ENCODE measurements at places on chromosomes 3 and 15.

GRCh38 chr3:79930196-79930595 lies 162.4 kb upstream of the ROBO1 start:
- no peak for DNase-seq

DNA sequence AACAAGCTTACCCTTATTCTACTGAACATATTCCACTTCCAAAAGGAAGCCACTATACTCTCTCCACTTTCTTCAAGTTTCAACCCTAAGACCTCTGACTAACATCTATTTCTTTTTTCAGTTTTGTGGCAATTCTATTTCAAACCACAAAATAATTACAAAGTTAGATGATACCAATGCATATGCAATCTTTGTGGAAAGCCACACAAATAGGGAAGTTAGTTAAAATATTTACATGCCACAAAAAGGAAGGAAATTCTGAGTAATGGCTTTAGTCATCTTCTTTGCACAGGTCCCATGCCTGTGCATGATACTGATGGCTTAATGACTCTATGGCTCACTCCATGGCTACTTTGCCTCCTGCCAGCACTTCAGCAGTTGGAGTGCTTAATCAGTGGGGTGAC lies 57.0 kb upstream of the MCTP2 start:
- DNase-seq = no peak

DNA sequence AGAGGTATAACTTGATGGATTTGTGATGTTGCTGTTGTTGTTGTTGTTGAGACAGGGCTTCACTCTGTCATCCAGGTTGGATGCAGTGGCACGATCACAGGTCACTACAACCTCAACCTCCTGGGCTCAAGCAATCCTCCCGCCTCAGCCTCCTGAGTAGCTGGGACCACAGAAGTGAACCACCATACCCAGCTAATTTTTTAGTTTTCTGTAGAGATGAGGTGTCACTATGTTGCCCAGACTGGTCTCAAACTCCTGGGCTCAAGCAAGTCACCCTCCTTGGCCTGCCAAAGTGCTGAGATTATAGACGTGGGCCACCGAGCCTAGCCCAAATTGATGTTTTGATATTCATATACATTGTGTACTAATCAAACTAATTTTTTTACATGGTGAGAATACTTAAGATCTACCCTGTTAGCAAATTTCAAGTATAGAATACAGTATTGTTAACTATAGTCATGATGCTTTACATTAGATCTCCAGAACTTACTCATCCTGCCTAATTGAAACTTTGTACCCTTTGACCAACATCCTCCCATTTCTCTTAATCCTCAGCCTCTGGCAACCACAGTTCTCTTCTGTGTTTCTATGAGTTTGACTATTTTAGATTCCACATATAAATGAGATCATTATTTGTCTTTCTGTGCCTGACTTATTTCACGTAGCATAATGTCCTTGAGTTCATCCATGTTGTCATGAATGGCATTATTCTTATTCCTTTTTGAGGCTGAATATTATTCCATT lies 23.2 kb downstream of the LMCD1 start:
- DNase-seq = no peak

DNA sequence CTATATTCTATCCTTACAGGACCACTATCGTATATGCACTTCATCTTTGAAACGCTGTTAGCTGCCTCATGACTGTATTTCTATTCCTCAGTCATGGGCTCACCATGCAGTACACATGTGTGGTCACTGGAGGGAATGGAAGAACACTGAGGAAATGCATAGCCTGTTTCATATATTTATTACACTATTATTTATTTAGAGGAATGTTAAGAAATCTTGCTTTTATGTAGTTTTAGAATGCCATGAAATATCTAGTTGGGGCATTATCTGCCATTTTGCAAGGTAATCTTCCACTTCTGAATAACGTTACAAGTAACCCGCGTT lies 155.7 kb downstream of the IGF1R start:
- no peak for DNase-seq

Data from activated CD8-positive, alpha-beta memory T cell treated with anti-CD3 and anti-CD28 coated beads, Interleukin-2, amount 50 U/mL, for 4 hours (primary cell).